ENCODE measurements at places on chromosomes 16 and 17. TPM values are rescaled to one million over a fixed set of nuclear protein-coding genes. Genes with fewer than 3 reads are reported as not detected.

CLDN6 gene
- total RNA-seq = 1.1 TPM

GRCh38 chr16:65260746-65261145, 138.9 kb upstream of the CDH11 start:
- no peak for DNase-seq

- DNase-seq = peak; percentile 51
These were observed 10.0 kb upstream of the ABCA3 start for GRCh38 chr16:2350500-2350899.

DNA sequence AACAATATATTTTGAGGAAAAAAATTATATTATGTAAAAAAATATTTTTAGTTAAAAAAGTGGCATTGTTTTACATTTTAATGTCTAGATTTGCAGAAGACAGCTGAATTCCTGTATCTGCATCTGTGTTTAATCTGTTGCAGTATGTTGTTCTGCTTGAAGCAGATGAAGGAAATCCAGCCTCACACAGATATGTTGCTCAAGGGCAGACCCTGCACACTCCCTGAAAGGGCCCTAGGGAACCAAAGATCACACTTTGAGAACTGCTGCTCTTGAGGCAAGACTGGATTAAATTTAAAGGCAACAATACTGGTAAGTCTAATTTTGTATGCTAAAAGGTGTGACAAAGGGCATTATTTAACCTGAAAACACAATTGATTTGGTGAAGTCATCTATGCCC, 16.4 kb upstream of the SLC6A4 start:
- peak; percentile 25 for DNase-seq
